Central memory CD4-positive, alpha-beta T cell (primary cell): ENCODE measurements at places on chromosomes 12 and 14.
A peak's percentile ranks its signal among the peaks of the same experiment; 100 is the strongest.

GRCh38 chr12:39643052-39643451 is 23.4 kb upstream of the ABCD2 start:
- DNase-seq = no peak

- DNase-seq = no peak
These were observed 106.8 kb downstream of the ZFC3H1 start for GRCh38 chr12:71556875-71557274.

- no peak for DNase-seq
These were observed 369.1 kb downstream of the NPAS3 start for GRCh38 chr14:33307691-33308251.

GRCh38 chr14:39722547-39723273 is 290.5 kb upstream of the FBXO33 start:
- no peak for DNase-seq

DNA sequence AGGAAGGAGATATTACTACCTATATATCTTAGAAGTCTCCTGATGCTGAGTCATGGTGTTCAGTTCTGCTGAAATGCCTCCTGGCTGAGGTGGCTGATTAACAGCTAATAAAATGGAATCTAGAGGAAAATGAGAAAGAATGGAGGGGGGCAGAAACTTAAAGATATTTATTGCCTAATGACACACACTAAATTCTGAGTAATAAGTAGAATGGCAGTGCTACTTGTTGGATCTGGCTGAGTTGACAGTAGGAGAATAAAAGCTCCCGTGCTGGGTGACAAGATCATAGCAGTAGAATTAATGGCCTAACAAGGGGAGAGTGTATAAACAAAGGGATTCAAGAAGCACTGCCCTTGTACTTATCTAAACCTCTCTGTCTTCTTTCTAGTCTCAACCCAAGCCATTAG is 137.5 kb downstream of the CNTN1 start:
- no peak for DNase-seq

- no peak for DNase-seq
These were observed 154.9 kb downstream of the ASCL4 start for GRCh38 chr12:107929436-107929835.

DNA sequence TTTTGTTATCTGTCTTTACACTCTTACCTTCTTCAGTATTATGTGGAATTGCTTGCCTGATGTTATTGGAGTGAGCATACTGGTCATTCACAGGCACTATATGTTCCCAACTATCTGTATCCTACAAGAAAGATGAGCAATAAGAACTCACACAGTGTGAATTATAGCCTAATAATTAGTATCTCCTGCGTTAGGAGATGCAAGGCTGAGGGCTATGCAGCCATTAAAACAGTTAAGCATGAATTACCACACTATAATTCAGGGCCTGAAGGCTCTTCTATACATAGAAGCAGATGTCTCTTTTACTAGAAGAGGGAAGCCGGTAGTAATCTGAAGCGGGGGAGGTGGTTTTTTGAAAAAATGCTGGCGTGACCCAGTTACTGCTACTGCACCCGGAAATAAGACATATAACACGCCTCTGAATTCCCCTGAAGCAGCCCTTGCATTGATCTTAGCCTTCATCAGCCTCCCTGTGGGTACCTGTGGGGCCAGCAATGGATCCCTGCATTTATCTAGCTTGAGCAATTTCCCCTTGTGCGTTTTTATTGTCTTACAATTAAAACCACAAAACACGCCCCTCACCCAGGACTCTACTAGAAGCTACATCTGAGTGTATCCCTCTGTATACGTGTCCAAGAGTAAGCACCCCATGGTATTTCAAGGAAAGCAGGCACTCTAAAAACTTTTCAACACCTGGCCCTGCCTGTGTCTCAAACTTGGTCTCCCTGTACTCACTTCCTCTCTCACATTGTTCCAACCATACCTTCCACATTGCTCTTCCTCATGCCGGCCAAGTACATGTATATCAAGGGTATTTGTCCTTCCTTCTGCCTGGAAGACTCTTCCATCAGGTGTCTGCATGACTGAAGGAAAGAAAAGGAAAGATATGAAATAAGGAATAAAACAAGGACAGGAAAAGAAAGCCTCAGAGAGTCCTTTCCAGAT is 210.9 kb upstream of the ARID2 start:
- peak; percentile 76 for DNase-seq

DNA sequence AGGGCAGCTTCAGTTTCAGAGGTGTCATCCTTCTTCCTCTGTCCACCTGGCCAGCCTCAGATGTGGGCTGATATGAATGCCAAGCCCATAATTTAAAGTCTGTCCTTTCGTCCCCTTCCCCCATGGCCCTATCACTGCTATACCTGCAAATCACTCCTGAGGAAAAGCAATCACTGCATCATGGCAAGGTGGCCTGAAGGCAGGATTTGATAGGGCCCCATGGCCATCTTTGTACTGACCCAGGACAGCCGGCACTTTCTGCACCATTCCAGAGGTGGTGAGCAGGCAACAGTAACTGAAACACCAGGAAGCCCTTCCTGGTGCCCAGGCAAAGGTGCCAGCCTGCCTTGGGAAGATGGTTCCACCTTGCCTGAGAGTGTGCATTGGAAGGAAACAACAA is 60.8 kb downstream of the ANO2 start:
- no peak for DNase-seq

- no peak for DNase-seq
These were observed 12.7 kb downstream of the TSPAN11 start for GRCh38 chr12:30939234-30939633.

DNA sequence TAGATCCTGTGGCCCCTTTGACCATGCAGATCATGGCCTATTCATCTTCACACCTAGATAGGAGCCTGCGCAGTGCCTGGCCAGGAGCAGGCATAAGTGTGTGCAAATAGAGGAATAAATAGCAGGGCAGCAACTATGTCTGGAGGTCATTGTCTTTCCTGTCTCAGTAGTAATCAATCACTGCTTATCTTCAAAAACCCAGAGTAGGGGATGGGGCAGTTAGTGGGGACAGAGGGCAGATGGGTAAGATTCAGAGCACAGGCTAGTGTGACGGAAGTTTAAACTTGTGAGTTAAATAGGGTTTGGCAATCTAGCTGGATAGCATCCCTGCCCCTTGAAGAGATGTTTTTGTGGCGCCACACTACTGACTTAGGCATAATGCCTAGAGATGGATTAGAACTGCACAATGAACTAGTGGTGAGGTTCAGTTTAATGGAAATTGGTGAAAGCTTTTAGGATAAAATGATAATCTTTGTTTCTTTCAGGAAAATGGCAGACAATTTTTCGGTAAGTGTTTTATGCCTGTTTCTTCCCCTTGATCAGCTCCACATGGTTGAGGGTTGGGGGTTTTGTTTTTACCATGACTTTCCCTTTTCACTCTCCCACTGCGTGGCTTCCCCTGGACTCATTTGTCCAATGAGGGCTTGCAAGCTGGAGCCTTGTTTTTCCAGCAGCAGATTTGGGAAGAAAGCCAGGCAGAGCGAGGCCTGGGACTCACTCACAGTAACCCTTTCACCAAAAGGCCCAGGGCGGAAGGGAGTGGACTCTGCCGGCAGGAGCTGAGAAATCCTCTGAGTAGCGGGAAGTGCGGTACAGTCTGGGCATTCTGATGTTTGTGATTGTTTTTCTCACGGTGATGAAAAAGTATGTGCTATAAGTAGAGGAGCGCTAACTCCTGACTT is 8.1 kb downstream of the LGALS3 start:
- no peak for DNase-seq

GRCh38 chr12:2753536-2753935 is 41.2 kb upstream of the FKBP4 start:
- DNase-seq = no peak

- DNase-seq = no peak
These were observed 3.2 kb upstream of the DIO3 start for GRCh38 chr14:101557811-101558738.

GRCh38 chr12:63406781-63407180 is 255.8 kb upstream of the AVPR1A start:
- no peak for DNase-seq

GRCh38 chr12:83016218-83016835 is 329.6 kb downstream of the TMTC2 start:
- DNase-seq = no peak

DNA sequence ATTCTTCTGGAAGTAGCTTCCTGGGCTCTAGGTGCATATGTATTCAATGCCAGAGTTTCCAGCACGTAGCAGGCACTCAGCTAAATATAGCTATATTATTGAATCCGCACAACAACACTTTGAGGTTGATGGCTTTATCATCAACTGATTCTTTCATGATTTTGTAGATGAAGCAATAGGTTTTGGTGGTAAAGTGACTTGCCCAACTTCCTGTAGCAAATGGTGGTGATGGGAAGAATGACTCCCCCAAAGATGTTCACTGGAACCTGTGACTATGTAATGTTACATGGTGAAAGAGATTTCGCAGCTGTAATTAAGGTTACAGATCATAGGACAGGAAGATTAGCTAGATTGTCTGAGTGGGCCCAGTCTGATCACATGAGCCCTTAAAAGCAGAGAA is 3.2 kb downstream of the TDRD9 start:
- DNase-seq = no peak

- no peak for DNase-seq
These were observed 736.4 kb downstream of the NOVA1 start for GRCh38 chr14:25861406-25861805.
